Activated CD8-positive, alpha-beta memory T cell treated with anti-CD3 and anti-CD28 coated beads, Interleukin-2, amount 10 ng/mL, durations not matched to agents 7 days and 5 days (primary cell): ENCODE measurements at places on chromosomes 12 and 14. TPM values are rescaled to one million over a fixed set of nuclear protein-coding genes. Genes with fewer than 3 reads are reported as not detected.

The TOMM20L gene
- total RNA-seq, result not detected

The RFLNA gene
- total RNA-seq, result not detected

The LRP1 gene
- 0.33 TPM for total RNA-seq

The TCTN1 gene
- total RNA-seq, result 5.8 TPM

The C12orf76 gene
- total RNA-seq, result 17.3 TPM

The RTL1 gene
- not detected for total RNA-seq

The ACOT4 gene
- 2.1 TPM for total RNA-seq

The RNF212B gene
- total RNA-seq, result not detected

The IQSEC3 gene
- total RNA-seq, result 2.2 TPM

The PTPRR gene
- not detected for total RNA-seq

The KLRF1 gene
- 0.44 TPM for total RNA-seq

The TAC3 gene
- total RNA-seq, result not detected

The PGF gene
- 0.56 TPM for total RNA-seq

The DTX3 gene
- total RNA-seq, result 21.2 TPM

The ACVRL1 gene
- total RNA-seq, result not detected

The SLC25A47 gene
- not detected for total RNA-seq

The NKX2-1 gene
- total RNA-seq, result not detected

The KCNA5 gene
- not detected for total RNA-seq

The CLEC14A gene
- total RNA-seq, result not detected

The CTSG gene
- not detected for total RNA-seq

The STAB2 gene
- total RNA-seq, result not detected
